ENCODE measurements at places on chromosomes 4 and X.

- no peak for DNase-seq
Observed at GRCh38 chr4:150561143-150561737, 20.7 kb upstream of the MAB21L2 start.

DNA sequence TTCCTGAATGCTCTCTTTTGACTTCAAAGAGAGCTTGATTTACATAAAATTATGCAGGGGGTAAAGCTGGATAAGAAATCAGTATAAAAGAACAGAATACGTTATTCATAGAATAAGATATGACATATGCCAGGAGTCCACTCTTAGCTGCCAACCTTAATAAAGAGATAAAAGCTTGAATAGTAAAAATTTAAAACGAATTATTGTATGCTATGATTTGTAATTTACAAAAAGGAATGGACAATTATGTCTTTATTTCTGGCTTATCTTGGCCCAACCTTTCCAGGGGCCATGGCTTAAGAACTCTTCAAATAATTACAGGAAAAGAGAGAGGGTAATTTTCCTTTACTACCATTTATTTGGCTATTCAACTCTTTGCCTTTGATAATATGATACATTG lies 192.2 kb upstream of the ITM2A start:
- DNase-seq = no peak

- no peak for DNase-seq
Observed at GRCh38 chrX:68669871-68670270, 22.4 kb downstream of the STARD8 start.

GRCh38 chr4:87851953-87852352 lies 19.2 kb downstream of the MEPE start:
- no peak for DNase-seq

- DNase-seq = no peak
Observed at GRCh38 chrX:32448320-32448719, 763.0 kb downstream of the DMD start.

All from stimulated activated naive CD8-positive, alpha-beta T cell treated with anti-CD3 and anti-CD28 coated beads, Interleukin-15, amount 100 ng/mL, for 72 hours (primary cell).